ENCODE measurements at places on chromosomes 16 and 17.

GRCh38 chr17:39165178-39165840, 652 bp downstream of the ARL5C start:
- DNase-seq, result no peak

- DNase-seq, result no peak
Measured at GRCh38 chr17:44257815-44258760, 9.8 kb downstream of the SLC4A1 start.

DNA sequence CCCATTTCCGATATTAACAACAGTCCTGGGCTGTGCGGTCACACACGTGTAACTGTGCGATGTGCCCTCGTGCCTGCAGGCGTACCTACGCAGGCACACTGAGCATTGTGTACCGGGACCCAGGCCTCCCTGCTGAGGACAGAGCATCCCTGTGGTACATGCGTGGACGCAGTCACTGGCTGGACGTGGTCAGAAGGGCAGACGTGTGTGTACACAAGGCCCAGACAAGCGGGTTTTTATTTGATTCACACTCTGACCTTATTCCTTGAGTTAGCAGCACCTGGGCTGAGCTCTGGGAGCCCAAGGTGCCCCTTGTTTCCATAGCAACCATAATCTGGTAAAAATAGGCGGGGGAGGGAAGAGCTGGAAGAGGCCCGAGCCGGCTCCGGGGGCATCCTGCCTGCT, 19.5 kb downstream of the RAP1GAP2 start:
- no peak for DNase-seq

DNA sequence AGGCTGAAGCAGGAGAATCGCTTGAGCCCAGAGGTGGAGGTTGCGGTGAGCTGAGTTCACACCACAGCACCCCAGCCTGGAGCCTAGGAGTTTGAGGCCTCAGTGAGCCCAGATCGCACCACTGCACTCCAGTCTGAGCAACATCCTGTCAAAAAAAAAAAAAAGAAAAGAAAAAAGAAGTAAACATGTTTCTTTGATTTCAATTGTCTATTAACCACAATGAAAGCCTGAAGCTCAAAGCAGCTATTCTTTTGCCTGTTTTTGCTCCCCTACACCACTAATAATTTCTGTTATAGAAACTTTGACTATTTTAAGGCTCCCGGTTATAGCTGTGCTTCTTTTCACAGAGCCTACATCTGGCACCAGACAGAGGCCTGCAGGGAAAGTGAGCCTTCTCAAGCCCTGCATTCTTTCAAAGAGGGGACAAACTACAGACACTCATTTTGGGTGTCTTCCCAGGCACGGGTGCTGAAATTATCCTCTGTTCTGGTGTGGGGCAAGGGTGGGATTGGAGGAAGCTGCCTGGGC, 14.2 kb upstream of the SLC52A1 start:
- no peak for DNase-seq

GRCh38 chr16:46836534-46837530, 5.9 kb upstream of the C16orf87 start:
- DNase-seq, result no peak

- DNase-seq, result no peak
Measured at GRCh38 chr16:35207059-35207999, 1747.9 kb downstream of the TP53TG3F start.

DNA sequence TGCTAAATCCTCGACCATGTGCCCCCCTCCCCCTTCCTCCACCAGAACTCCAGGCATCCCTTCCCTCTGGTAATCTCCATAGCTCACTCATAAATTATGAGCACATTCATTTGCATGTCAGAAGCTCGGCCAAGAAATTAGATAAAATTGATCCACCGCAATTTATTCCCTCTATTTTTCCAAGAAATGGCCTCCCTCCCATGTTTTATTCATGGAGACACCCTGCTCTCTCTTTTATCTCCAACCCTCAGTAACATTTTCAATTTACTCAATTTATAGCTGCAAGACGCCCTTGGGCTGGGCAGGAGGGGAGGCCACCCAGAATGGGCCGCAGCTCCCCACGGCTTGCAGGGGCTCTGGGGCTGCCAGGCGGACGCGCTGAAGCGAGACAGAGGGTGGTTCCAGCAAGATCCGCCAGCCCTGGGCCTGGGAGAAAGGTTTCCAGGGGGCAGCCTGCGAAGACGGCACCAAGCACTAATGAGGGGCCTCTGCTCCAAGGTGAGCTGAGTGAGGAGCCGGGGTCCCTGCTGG, 54.7 kb upstream of the ZNF423 start:
- DNase-seq, result no peak
